ENCODE measurements at places on chromosomes 2 and 18.

- no peak for DNase-seq
Observed at GRCh38 chr2:69624611-69625010, 18.9 kb downstream of the AAK1 start.

- DNase-seq: no peak
Observed at GRCh38 chr2:43340945-43341356, 114.5 kb upstream of the ZFP36L2 start.

DNA sequence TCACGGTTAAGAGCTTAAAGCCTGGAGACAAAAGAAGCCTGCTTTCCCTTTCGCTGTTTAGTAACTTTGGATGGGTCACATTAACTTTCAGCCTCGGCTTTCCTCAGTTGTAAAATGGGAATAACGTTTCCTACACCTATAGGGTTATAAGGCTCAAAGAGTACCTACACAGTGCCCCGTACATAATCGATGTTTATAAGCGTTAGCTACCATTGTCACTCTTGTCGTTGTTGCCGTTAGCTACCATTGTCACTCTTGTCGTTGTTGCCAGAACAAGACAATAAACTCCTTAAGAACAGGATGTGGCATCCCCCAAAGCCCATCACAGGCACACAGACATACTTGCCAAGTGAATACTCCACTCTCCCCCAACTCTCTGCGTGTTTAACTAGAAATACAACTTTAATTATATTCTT lies 901 bp upstream of the MFSD6 start:
- DNase-seq: no peak

DNA sequence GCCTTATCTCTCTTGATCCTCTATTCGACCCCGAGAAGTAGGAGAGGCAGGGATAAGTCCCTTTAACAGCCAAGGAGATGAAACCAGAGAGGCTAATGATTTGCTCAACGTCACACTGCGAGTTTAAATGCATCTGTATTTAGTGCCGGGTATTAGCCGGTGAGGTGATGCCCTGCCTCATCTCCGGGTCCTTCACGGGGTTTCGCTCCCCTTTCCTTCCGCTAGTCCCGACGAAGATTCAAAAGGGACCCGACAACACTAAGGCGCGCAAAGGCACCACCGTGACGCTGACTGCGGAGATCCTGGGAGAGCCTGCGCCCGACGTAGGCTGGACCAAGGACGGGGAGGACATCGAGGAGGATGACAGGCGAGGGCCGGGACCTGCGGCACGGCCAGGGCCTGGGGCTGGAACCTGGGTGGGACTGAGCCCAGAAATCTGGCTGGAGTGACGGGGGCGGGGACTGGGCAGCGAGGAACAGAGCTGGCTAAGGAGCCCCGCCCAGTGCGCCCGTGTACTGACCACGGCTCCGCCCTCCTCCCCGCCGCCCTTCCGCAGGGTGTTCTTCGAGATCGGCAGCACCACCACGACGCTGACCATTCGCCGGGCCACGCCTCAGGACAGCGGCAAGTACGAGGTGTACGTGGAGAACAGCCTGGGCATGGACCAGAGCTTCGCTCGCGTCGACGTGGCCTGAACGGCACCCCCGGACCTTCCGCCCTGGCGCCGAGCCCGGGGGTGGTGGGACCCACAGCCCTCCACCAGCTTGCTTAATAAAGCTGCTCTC lies 1.0 kb upstream of the GMPPA start:
- DNase-seq: no peak

DNA sequence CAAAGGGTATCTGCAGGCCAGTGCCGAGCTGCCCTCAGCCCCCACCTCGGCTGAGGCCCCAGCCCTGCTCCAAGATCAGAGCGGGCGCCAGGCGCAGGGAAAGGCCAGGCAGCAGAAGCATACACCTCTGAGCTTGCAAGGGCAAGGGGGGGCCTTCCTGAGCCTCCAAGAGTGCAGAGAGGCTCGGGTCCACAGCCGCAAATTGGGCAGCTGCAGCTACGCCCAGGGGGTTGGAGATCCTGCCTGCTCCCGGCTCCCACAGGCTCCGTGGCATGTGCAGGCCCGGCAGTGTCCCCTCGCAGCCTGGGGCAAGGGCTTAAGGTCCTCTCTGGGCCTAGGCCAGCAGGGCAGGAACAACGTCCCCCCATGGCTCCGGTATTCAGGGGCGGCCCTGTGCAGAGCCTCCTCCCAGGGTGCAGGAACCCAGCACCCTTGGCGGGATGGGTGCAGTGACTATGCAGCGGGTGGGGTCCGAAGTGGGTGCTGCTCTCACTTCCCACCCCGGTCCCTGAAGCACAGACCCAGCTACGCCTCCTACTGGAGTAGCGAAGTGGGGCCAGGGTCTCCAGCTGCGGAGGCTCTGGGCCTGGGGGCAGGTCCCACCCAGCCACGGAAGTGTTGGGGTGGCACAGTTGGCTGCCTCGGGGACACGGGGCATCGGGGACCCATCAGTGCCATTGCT lies 120.2 kb upstream of the TMEFF2 start:
- no peak for DNase-seq

DNA sequence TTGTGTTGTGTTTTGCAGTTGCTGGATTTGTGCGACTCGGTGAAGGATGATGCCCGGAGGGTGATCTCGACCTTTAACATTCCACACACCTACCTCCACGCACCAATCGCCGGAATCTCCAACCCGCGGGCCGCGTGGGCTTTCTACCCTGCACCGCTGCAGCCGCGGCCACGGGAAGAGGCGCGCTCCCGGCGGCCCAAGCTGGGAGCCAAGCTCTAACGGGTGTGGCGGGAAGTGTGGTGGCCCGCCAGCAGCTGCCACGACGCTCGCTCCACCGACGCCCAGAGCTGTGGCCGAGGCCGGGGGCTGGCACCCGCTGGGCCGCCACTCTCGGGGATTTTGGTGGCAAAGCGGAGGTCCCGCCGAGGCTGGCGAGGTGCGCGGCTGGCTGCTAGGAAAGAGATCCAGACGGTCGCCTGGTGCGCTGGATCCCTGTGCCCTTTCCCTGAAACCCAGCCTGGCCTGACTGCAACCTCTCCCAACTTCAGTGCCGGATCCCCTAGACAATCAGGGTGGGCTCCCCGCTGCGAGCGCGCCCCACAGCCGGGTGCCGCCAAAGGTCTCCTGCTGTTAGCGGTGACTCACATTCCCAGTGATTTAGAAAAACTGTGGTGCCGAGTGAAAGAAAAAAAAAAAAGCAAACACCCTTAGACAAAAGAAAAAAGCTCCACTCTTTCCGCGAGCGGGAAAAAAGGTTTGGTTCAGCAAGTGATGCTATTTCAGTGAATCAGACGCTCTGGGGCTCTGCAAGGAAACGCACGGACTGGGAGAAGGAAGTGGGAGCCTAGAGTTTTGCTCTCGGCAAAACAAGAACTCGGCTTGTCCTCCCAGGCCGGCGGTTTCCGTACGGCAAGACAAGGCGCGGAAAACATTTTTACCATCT lies 2.9 kb upstream of the BCL2L11 start:
- DNase-seq: no peak

GRCh38 chr2:193894081-193894480 lies 1699.3 kb upstream of the TMEFF2 start:
- no peak for DNase-seq

- no peak for DNase-seq
Observed at GRCh38 chr18:2002151-2002550, 569.2 kb downstream of the METTL4 start.

DNA sequence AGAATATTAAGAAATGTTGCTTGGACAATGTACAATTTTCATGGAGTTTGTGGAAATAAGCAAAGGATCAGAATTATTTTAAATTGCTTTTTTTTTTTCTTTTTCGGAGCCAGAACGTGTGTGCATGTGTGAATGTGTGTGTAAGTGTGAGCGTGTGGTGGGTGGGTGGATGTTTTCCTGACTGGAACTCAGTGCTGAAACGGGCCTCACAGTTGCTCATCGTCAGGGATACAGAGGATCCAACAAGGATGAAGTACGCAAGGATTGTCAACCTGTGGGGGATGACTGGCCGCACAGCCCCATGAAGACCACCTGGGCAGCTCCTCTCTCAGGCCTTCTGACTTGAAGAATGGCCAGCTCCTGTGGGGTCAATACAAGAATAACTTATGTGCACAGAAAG lies 17.5 kb downstream of the IL1B start:
- DNase-seq: no peak

DNA sequence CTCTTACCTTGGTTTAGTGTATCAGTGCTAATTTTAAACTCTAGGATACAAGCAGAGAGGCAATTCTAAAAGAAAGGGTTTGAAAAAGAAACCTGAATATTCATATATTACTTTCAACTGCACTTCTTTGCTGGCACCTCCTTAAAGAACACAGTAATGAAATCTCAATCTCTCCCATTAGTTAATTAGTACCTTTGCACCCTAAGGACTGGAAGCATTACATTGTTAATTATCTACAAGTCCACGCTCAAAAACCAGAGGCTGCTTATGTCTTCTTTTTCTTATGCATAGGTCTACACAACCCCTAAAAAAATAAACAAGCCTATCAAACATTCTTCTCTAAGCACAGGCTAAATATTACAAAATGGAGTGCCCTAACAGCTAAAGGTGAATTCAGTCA lies 20.2 kb downstream of the EPHA4 start:
- DNase-seq: no peak

GRCh38 chr2:166239548-166239947 lies 111.7 kb upstream of the SCN1A start:
- no peak for DNase-seq

DNA sequence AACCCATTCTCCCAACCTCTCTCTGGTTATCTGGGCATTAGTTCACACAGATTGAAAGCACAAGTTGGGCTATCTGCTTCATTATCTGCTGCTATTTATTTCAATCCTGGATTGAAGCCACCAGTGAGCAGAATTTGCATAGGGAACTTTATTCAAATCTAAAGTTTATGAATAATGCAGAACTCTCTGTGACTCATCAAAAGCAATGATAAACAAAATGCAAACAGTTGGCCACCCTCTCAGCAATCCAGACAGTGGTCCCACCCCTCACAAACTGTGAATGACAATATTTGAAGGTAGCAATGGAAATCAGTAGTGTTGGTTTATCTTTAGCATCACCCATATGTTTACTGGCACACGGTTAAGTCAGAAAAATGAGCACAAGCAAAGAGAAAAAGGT lies 106.8 kb upstream of the TMEM178A start:
- DNase-seq: no peak

- DNase-seq: no peak
Observed at GRCh38 chr2:140695155-140695554, 1435.7 kb downstream of the LRP1B start.

DNA sequence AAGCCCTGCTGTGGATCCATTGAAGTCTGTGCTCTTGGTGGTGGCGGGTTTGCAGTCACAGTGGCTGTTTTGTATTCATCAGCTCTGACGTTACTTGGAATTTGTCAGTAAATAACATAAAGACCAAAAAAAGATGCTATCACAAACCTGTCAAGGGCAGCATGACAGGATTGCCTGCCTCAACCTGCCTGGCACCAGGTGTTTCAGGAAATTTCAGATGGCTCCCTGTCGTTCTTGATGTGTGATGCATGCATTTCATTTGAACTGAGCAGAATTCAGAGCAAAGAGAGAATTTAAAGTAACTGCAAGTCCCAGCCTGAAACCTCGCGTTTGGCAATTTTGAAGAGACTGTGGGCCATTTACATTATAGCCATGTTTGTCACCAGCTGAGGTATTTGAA lies 50.3 kb upstream of the EPC2 start:
- DNase-seq: no peak

GRCh38 chr2:122132147-122132691 lies 376.8 kb downstream of the TSN start:
- DNase-seq: no peak

DNA sequence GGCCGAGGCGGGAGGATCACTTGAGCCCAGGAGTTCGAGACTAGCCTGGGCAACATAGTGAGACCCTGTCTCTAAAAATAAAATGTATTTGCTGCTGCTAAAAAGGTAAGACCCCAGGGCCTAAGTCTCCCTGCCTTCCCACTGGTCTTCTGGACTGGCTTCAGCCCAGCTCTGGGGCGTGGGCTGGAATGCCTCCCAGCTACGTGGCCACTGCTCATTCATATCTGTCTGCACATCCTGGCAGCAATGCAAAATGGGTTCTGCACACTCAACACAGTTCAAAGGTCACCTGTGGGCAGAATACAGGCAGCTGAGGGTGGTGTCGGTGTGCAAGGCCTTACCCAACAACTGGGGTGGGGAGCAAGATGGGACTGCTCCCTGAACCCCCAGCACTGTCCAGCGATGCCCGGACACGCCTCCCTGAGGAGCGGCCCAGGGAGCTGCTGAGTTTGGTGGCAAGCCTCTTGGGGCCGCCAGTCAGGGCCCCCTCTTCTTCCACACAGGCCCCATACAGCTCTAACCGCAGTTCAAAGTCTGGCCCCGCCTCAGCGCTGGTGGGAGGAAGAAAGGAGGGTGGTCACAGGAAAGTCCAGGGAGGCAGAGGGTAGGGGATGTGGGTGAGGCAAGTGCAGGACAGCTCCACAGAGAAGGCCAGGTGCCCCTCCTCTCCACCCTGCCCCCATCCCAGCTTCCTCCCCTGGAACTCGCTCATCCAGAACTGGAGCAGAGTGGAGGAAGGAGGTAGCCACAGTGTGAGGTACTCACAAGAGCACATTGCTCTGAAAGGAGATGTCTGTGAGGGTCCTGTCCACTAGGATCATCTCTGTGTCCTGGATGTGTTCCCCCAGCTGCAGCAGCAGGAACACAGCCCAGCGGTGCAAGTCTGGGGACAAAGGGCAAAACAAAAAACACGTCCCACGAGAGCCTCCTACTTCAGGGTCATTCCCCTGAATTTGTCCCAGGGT lies 8.2 kb downstream of the WDR54 start:
- no peak for DNase-seq

- DNase-seq: no peak
Observed at GRCh38 chr2:206389164-206389563, 54.2 kb upstream of the ADAM23 start.

GRCh38 chr2:74093840-74094239 lies 53.9 kb downstream of the BOLA3 start:
- no peak for DNase-seq
